NCI-H1417 treated with DMSO at 0.1 percent for 48 hours (cell line): ENCODE measurements at places on chromosomes 1 and 21.

- DNase-seq, result no peak
Measured at GRCh38 chr1:110200666-110201065, 9.4 kb upstream of the KCNC4 start.

- DNase-seq, result no peak
Measured at GRCh38 chr1:32782086-32782485, 35.1 kb downstream of the YARS1 start.

DNA sequence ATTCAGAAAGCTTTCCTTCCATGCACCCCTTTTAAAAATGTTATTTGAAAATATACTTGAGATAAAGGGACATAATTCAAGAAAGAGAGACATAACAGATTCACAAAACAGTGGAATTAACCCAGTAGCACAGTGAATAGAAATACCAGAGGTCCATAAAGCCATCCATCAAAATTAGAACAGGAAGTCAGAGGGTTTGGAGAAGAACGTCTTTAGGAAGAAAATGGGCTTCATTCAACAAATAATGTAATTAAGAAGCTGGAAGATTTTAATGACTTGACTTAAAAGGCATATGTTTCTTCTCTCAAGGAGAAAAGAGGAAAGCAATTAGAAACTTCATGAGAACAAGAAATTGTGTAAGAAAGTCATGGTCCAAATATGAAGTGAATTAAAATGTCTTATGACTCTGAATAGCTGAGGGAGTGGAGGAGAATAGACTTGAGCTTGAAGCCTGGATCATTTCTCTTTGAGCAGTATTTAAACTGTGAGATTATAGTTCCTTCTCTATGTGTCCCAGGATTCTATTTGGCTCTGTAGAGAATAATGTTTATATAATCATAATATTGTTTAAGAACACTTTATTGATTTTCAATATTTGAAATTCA is 7.9 kb upstream of the HCRTR1 start:
- no peak for DNase-seq

DNA sequence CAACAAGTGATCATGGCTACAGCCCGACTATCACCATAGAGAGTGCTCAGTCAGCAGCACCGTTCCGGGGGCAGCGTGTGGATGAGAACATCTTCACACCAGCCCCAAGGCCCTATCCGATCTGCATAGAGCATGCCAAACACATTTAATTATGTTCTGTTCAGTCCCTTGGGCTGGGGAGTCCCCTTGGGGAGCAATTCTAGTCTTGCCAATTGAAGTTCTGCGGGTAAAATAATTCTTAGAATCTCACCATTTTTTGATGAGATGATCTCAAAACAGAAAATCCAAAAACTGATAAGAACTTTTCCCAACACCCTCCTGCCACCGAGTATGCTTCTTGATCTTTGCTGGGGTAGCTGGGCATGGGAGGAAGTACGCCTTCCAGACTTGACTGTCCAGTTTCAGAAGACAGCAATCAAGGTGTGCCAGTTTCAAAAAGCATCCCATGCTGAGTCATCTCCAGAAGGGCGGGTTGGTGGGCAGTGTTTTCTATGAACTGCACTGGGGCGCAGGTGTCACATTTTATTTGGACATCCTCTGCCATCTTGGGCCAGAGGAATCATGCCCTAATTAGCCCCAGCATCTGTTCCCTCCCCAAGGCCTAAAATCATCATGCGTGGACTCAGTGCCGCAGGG is 20.8 kb upstream of the PTPRF start:
- DNase-seq, result no peak

- DNase-seq, result no peak
Measured at GRCh38 chr1:175015243-175015642, 8.0 kb downstream of the MRPS14 start.

DNA sequence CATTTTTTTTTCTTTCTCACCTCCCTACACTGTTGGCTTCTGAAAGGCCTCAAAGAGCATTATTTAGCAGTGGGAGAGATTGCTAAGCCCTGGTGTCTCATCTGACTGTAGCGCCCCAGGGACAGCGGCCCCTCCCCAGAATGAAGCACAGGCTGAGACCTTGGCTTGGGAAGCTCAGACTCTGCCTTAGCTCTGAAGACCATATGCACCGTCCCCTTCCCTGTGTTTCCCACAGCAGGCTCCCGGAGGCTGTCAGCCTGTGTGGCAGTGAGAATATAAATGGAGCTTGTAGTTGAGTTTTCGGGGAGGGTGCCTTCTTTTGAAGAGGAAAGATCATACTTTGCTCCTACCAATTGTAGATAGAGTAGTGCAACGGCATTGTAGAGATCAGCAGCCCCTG is 25.3 kb downstream of the SMYD2 start:
- DNase-seq, result no peak

- no peak for DNase-seq
Measured at GRCh38 chr1:55478742-55479141, 263.6 kb upstream of the USP24 start.

DNA sequence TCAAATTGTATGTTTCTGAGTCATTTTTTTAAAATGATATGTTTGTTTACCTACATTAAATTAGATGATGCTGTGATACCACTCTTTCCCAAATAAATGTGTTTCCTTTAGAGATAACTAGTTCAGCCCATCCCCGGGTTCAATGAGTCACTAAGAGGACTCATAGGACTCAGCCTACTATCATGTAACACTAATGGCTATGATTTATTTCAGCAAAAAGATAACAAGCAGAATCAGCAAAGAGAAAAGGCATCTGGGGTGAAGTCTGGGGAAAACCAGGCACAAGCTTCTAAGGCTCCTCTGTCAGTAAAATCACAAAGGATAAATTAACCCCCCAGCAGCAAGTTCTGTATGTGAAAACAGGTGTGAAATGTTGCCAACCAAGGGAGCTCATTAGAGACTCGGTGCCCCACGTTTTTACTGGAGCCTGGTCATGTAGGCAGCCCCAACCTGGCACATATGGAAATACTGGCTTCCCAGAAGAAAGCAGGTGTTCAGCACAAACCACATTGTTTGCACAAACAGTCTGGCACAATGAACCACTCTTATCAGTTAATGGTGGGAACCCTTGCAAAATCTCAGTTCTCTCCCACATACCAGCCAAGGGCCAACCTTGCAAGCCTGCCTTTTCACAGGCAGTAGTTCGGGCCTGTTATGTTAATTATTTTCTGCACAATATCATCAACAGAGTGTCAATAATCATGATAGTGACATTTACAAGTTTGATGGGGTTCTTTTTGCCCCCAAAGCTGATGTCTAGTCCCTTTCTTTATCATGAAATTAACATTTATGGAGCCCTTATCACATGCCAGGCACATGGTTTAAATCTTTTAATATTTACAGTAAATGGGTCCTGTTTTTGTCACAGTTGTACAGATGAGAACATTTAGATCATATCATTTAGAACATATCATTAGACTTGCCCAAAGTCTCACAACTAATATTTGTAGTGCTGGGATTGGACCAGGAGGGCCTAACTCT is 23.1 kb upstream of the CNN3 start:
- DNase-seq, result peak; percentile 24

DNA sequence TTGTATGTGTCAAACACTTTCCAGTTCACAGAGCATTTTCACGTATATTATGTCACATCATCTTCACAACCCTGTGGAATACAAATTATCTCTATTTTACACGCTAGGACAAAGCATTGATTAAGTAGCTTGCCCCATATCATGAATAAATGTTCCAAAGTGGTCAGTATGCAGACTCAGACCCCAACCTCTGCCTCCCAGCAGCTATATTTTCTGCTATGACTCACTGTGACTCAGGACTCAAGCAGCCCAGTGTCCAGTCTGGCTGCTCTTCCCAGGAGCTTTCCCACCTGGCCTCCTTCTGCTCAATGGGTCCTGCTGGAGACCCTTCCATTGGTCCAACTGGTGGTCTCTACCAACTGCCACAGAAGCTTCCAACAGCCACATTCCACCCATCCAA is 56.0 kb upstream of the RAP1A start:
- DNase-seq, result no peak

DNA sequence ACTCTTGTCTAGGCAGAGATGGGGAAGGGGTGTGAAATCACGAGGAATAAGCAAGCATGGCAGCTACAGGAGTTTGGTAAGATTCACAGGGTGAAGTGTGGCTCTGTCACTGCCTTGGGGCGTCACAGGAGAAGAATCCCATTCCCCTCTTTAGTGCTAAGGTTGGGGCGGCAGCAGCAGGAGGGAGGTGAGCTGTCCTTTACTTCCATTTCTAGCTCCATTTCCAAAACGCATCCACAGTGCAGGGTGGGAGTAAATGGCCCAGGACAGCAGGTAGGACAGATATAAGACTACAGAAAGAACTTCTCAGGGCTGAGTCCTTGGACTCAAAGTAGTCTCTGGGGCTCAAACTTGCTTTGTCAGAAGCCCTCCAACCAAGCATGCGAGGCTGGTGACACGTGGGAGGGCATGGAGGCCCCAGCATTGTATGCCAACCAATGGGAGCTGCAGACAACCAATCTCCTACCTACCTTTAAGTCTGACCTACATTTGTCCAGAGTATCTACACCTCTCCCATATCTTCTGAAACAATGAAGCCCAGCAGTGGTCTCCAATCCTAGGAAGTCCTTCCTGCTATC is 8.5 kb downstream of the MEF2D start:
- DNase-seq, result no peak

- DNase-seq, result no peak
Measured at GRCh38 chr1:58585581-58586151, 8.6 kb upstream of the TACSTD2 start.

DNA sequence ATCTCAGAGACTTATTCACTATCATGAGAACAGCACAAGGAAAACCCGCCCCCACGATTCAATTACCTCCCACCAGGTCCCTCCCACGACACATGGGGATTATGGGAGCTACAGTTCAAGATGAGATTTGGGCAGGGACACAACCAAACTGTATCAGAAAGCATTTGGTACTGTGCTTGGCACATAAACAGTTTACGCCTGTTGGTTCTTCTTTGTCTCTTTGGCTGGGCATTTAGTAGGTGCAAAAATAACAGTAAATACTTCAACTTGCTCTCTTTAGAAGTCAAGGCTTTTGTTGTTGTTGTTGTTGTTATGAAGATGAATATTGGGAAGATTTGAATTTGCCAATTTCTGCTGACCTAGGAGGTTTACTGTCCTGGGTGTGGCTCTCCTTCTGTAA is 175.4 kb upstream of the IGSF21 start:
- no peak for DNase-seq

- DNase-seq, result no peak
Measured at GRCh38 chr1:186671136-186671825, 8.9 kb downstream of the PTGS2 start.

- DNase-seq, result no peak
Measured at GRCh38 chr1:233343262-233343661, 15.7 kb downstream of the MAP3K21 start.

GRCh38 chr1:23026568-23026967 is 7.3 kb downstream of the KDM1A start:
- DNase-seq, result no peak

DNA sequence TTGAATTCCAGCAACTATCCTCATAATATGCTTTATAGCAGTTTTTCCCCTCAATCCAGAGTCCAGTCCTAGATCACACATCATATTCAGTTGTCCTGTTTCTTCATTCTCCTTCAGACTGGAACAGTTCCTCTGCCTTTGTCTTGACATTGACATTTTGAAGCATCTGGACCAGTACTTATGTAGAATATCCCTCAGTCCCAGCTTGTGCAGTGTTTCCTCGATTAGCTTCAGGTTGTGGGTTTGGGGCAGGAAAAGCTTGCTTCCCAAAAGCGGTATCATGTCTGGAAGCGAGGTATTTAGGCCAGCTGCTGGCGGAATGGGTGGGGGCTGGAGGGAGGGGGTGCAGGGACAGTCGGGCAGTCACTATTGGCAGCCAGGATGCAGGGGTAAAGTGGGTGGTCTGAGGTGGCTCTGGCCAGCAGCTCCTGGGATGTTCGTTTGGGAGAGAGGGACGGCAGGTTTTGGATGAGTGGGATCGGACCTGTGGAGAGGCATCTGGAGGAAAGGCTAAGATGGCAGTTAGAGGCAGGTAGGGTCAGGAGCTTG is 6.5 kb downstream of the THEMIS2 start:
- DNase-seq, result no peak

DNA sequence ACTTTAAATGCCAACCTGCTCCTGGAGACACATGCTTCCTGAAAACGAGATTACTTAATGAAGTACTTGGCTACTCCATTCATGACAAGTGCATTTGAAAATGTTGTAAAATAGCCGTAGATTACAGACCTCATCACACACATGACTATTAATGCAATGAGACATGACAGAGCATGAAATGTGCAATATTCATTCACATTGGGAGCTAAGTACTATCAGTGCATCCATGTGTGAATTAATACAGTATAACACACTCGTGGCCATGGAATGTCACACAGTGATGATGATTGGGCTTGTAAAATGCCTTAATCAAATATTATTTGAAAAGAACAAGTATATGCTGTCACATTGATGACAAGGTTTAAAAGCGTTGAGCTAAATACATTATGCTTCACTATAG is 407.0 kb downstream of the AMY1C start:
- DNase-seq, result peak; percentile 49

DNA sequence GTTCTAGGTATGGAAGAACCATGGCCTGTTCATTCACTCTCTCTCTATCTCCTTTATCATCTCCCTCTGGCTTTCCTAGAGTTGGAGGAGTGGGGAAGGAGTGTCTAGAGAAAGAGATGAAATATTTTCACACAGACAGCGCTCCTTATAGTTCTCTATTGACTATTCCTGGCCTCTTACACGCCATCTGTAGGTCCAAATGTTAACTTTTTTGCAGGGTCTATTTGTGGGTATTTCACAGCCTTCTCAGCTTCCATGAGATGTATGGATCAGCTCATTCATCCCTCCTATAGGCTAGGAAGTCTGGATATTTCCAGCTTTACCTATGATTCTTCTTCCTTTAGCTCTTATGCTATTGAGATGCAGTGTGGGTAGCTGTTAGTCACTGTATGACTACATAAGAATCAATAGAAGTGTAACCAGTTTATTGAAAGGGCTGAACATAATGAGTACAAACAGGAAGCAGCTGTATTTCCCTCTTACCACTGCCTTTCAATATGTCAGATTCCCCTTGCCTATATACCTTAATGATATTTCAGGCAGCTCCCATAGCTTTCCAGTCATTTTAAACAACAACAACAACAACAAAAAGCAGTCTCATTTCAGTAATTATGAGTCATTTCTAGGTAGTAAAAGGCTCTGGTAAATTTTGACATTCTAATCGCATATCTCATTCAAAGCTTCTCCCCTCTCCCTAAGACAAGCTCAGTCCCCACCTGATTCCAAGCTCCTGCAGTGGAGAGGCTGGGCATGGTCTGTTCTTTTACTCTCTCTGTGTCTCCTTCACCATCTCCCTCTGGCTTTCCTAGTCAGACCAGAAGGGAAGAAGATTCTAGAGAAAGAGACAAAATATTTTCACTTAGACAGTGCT is 149.5 kb downstream of the TTLL7 start:
- no peak for DNase-seq

DNA sequence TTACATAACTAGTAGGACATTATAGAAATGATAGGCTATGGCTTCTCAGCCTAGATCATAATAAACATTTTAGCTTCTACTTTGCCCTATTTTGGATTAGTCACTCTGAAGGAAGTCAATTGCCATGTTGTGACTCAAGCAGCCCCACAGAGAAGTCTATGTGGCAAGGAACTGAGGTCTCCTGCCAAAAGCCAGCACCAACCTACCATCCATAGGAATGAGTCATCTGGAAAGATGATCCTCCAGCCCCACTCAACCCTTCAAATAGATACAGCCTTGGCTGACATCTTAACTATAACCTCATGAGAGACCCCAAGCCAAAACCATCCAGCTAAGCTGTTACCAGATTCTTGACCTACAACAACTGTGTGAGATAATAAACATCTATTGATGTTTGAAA is 76.3 kb upstream of the BEND5 start:
- no peak for DNase-seq
